ENCODE measurements at places on chromosomes 6 and 20.

GRCh38 chr20:53929974-53930650 is 140.3 kb downstream of the BCAS1 start:
- DNase-seq: no peak

GRCh38 chr20:44092551-44093248 is 94.3 kb downstream of the JPH2 start:
- no peak for DNase-seq

- peak; percentile 71 for DNase-seq
These were observed 73.1 kb downstream of the NCOA3 start for GRCh38 chr20:47574616-47575364.

DNA sequence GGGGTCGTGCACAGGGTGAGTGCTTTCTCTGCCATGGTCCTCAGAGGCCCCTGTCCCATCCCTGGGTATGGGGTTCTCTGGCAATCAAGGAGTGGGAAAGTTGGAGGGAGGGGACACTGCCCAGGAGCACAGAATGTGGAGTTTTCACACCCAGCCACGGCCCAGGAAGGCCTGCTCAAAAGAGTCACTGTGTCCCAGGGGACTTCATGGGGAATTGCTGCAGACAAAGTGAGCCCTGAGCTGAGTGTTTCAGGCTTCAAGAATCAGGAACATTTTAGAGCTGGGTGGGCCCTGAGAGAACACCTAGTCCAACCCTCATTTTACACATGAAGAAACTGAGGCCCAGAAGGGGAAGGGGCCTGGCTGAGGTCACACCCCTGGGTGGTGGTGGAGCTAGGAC is 5.7 kb downstream of the MAPK13 start:
- DNase-seq: no peak

- DNase-seq: no peak
These were observed 22.6 kb downstream of the NEDD9 start for GRCh38 chr6:11209906-11210305.

- DNase-seq: no peak
These were observed 392.4 kb downstream of the BMP2 start for GRCh38 chr20:7159903-7160302.

- no peak for DNase-seq
These were observed 887.3 kb downstream of the PHF3 start for GRCh38 chr6:64522859-64523258.

DNA sequence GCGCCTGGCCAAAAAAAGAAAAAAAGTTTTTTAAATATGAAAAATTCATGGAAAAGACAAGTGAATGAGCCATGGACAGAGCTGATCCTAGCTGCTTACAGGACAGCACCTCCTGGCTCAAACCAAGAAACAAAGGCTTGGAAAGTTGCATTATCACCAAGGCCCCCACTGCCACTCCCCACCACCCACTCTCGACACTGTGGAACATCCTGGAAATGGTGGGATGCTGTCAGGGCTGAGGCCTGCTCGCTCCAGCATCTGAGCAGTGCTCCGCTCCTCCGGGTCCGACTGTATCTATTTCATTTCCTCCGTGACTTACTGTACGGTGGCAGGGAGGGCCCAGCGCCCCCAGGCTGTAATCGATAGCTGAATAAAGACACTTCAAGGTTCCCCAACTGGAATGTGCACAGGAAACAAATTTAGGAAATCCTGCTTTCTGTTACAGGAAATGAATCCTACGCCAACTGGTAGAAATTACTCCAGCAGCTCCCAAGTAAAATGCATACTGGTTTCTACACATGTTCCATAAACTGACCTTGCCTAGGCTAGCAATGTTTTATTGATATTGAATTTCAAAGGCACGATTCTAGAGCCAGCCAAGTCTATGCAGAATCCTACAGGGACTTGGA is 109.5 kb upstream of the NFATC2 start:
- DNase-seq: no peak

- no peak for DNase-seq
These were observed 634.4 kb upstream of the MMS22L start for GRCh38 chr6:97917369-97917768.

- no peak for DNase-seq
These were observed 43.2 kb downstream of the NCOA3 start for GRCh38 chr20:47544852-47545251.

DNA sequence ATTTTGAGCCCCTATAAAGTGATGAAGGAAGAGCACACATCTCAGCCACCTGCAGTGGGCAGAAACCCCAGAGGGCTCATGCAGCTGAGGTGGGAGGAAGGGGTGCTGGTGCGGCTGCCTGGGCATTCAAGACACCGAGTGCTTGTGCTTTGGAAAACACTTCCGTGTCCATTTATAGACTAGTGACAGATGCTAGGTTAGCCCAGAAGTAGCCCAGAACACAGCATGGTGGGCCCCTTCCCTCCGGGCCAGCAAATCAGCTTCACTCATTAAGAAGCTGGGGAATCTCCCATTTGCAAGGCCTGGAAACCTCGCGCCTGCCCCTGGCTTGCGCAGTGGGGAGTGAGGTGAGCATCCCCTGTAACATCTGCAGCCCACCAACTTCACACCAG is 12.9 kb downstream of the BEND3 start:
- DNase-seq: no peak

- DNase-seq: peak; percentile 90
These were observed 490 bp downstream of the JAG1 start for GRCh38 chr20:10673176-10673841.

GRCh38 chr6:150712505-150713252 is 113.0 kb downstream of the PLEKHG1 start:
- no peak for DNase-seq

- DNase-seq: no peak
These were observed 70.3 kb downstream of the SYNJ2 start for GRCh38 chr6:158051968-158052367.

- no peak for DNase-seq
These were observed 25.6 kb upstream of the ADGRF4 start for GRCh38 chr6:47672816-47673215.

GRCh38 chr6:12506159-12506558 is 210.4 kb upstream of the PHACTR1 start:
- no peak for DNase-seq

Data from NCI-H2029 treated with DMSO at 0.1 percent for 48 hours (cell line).